ENCODE measurements at places on chromosomes 7 and 10.

DNA sequence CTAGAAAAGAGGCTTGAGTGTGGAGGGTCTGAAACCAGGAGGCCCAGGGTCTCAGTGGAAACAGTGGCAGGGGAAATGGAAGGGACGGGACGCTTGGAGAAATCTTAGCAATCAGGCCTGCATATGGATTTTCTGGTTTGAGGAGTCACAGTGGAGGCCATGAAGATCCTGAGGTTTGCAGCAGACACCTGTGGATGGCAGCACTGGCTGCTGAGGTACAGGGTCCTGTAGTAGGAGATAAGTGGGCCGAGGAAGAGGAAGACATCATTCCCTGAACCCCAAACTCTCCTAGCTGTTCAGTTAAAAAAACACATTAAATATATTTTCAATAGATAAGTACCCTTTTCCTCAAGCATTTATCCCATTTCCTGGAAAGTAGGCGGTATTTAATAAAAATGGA is 208.8 kb upstream of the IGFBP3 start:
- DNase-seq = no peak

DNA sequence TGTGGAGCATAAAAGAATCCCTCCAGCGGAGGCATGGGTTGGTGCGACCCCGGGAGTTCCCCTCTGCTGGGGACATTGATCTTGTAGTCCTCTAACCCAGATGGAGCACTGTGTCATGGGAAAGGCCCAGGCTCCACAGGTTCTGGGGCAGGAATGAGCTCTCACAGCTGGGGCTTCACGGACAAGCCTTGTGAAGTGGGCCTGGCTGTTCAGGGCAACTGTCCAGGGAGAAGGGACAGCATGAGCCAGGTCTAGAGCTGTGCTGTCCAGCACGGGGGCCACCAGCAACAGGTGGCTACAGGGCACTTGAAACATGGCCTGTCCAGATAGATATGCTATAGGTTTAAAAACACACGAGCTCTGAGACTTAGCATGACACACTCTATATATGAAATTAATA is 11.4 kb downstream of the GPR26 start:
- DNase-seq = no peak

- no peak for DNase-seq
Measured at GRCh38 chr7:146966274-146966673, 849.7 kb downstream of the CNTNAP2 start.

DNA sequence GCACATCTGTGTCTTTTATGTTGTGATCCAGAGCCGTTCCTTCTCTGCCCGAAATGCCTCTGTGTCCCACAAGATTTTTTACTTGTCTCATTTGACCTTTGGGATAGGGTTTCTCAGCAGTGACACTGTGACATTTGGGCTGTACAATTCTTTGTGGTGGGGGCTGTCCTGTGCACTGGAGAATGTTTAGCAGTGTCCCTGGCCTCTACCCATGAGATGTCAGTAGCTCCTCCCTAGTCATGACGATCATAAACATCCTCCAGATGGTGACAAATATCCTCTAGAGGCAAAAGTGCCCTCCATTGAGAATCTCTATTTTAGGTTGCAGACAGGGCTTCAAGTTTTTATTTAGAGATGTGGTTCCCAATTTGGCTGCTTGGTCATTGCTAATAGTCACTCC is 91.3 kb downstream of the PPP1R17 start:
- DNase-seq = no peak

DNA sequence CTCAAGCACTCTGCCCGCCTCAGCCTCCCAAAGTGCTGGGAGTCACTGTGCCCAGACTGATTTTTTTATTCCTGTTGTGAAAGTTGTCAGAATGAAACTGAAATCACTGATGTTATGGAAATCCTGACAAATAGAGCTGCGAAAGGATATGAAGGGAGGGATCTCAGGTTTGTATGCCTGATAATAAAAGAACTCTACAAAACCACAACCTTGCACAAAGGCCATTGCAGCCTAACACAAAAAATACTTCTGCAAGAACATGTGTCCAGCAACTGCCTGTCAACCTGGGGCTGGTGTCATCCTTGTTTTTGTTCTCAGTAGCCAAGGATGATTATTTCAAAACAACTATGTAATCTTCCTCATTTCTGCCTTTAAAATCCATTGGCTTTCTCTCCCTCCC is 126.1 kb downstream of the NEBL start:
- no peak for DNase-seq

- no peak for DNase-seq
Measured at GRCh38 chr10:1454428-1454827, 282.9 kb downstream of the ADARB2 start.

- no peak for DNase-seq
Measured at GRCh38 chr7:19958309-19958896, 185.0 kb upstream of the TMEM196 start.

DNA sequence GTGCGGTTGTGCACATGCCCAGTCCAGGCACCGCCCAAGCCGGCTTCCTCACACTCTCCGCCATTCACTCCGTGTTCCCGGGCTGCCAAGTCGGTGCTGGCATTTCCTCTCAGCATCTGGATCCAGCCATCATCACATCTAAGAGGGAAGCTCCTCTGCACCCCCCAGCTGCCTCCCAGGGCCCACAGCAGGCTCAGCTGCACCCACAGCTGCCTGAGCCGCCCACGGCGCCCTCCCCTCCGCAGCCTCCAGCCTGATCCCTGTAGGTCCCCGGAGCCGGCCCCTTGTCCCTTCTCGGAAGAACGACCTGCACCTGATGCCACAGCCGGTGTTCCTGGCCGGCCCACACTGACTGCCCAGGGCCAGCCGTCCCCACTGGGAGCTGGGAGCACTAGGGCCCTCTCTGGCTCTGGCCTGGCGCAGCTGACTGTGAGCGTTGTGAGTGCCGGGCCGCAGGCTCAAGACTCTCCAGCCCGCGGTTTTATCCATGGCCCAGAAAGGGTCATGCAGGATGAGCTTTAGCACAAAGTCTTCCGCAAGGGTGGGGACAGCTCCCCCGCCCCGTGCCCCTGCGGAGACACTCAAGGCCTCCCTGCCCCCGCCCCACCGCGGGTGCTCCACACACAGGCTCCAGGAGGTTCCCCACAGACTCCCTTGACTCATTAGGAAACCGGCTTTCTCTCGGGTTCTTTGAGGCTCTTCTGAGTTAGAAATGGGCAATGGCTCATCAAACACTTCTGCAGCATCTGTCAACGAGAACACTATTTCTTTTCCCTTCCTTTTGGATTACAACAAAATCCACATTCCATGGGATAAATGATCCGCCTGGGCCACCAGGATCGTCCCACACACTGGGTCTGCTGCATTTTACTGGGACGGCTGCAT is 31.2 kb downstream of the CFAP46 start:
- DNase-seq = no peak

GRCh38 chr7:98368716-98369115 is 32.2 kb downstream of the BAIAP2L1 start:
- no peak for DNase-seq

All from caudate nucleus (tissue), 63 donors.